Stimulated activated CD4-positive, alpha-beta T cell treated with anti-CD3 and anti-CD28 coated beads, TNF-alpha, amount 100 ng/mL, for 1 hour (primary cell): ENCODE measurements at places on chromosomes 4 and X.

DNA sequence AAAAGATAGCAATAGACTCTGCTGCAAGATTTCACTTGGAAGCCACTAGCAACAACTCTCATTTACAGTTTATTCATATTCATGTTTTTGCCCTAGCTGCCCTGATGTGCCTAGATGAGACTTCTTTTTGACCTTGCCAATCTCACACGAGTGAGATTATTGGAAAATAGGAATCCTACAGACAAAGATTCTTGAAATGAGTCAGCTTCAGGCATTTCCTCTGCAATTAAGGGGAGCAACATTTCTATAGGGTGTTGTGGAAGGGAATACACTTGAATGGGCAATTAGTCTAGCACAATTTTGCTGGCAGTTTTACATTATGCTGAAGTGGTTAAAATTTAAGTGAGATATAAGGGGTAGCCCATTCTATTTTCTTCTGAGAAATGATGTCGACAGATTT lies 217.0 kb upstream of the FAT4 start:
- no peak for DNase-seq

- no peak for DNase-seq
Measured at GRCh38 chr4:189779281-189779980, 161.2 kb upstream of the FRG1 start.

DNA sequence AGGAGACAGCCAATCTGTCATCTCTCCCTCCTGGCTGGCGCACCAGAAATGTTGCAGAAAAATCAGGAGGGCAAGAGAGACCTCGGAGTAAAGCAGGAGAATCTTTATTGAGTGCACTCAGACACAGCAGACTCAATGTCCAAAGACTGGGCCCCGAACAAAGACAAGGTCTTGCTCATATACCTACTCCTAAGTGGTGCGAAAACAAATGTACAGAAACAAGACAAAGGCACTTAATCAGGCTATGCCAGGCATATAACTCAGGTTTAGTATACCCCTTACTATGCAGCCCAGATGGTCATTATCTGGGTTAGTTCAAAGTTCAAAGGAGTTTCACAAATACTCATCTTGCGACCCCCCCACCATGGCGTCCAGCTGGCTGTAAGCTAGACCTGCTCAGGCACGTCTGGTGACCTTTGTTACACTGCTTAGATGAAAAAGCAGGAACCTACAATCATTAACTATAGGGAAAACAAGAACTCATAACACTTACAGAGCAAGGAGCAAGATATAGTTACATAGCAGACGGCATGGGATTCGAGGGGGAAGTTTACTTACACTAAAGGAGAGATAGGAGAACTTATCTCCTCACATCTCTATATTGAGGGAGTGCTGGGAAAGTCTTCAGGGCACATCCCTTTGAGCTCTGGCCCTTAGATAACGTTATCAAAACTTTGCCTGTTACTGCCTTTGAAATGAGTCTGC lies 27.5 kb downstream of the SULT1E1 start:
- no peak for DNase-seq

- no peak for DNase-seq
Measured at GRCh38 chrX:19666950-19667349, 151.6 kb upstream of the MAP3K15 start.

DNA sequence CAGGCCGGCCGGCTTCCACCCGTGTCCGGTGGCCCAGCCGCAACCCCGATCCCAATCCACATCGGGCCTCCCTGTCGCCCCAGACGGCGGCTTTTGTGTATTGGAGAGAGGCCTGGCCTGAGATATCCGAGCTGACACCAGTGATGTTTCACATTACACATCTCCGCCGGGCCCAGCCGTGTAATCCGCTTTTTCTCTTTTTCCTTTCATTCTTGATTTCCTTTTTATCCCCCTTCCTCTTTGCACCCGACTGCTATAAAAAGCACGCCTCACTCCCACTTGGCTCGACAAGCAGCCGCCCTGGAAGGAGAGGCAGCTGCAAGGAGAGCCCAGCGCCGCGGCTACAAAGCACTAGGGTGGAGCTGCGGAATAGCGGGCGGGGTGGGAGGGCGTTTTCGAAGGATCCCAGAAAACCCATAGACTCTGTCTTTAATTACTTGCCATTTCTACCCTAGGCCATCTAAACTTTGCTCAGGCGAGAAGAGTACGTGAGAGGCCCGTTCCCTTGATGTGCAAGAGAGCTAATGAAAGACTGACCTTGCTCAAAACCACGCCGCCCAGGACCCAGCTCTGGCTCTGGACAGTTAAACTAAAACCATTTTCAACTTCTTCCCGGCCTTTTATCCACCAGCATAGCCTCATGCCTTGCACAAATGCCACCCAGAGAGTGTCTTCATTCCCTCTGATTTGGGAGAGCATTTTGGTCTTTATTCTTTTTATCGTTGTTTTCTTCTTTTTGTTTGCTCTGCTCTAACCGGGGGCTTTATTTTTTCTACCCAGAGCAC lies 3.2 kb downstream of the PITX2 start:
- no peak for DNase-seq

- DNase-seq: no peak
Measured at GRCh38 chrX:87167841-87168240, 349.8 kb upstream of the KLHL4 start.

DNA sequence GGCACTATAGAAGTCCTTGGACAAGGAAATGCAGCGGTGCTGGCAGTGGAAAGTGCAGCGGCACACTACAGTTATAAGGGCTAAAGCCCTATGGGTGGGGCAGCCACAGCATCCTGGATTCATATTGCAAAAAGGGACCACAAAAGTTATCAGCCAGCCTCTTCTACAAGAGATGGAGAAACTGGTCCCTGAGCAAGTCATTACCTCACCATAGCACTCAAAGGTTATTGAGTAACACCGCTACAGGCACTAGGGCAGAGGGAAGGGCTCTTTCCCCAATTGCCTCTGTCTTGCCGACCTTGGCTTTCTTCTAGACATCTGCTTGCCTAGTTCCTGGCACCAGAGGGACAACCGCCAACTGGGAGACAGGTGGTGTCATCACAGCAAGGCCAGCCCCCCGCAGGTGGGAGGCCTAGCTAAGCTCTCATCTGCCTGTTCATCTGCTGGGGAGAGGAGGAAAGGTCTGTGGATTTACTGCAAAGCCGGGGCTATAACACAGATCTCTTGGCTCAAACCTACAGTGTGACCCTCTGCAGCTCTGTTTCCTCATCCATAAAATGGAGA lies 600.0 kb downstream of the BCOR start:
- DNase-seq: no peak

DNA sequence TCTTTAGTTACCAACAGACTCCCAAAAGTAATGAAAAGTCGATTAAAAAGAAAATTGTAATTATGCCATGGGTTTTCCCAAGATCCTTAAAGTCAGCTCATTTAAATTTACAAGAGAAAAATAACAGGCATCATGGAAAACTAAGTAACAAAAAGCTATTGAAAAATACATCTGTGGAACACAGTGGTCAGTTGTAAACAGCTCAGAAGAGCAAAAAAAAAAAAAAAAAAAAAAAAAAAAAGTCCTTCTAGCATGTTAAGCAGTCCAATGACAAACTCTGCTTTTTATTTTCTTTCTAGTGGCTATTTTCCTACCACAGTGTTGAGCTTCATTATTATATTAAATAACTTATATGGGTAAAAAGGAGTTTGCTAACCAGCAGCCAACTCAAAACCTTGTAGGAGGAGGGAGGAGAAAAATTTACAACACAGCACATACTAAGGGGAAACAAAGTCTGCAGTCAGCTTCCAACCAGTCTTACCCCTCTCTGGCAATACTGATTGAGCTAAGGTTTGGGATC lies 44.9 kb downstream of the RASGEF1B start:
- DNase-seq: no peak

- no peak for DNase-seq
Measured at GRCh38 chr4:25160714-25161592, 704 bp upstream of the SEPSECS start.

GRCh38 chr4:72377491-72378194 lies 191.4 kb downstream of the ADAMTS3 start:
- no peak for DNase-seq

DNA sequence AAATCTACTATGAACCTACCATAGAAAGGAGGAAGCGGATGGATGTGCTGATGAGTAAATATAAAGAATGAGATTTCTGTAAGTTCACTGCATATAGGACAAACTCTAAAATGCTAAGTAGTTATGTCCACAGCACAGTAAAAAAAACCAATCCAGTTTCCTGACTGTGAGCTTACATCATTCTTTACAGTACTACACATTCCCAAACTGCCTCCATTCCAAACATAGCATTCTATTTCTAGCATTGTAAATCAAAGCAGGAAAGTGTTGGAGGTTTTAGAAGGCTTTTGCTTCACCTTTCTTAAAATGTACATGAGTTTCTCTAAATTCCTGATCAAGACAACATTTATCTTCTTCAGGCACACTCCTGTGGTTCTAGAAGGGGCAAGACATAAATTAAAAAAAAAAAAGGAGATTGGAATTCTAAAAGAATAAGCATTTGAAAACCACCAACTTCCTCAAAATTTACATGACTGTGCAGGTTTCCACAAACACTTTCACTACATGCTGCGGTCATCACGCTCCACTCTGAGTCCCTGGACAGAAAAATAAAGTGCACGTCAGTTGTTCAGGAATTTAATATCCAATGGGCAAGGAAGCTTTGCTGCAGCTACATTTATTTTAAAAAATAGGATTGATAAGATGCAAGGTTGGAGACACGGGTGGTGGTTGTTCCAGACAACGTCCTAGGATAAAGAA lies 297.6 kb upstream of the STS start:
- no peak for DNase-seq
